ENCODE measurements at places on chromosomes 12 and 14.

- no peak for DNase-seq
Measured at GRCh38 chr12:39959467-39959866, 146.4 kb downstream of the SLC2A13 start.

GRCh38 chr14:49770212-49770817, 2.4 kb downstream of the KLHDC2 start:
- DNase-seq = no peak

GRCh38 chr14:36174767-36175424, 1.6 kb downstream of the PTCSC3 start:
- no peak for DNase-seq

DNA sequence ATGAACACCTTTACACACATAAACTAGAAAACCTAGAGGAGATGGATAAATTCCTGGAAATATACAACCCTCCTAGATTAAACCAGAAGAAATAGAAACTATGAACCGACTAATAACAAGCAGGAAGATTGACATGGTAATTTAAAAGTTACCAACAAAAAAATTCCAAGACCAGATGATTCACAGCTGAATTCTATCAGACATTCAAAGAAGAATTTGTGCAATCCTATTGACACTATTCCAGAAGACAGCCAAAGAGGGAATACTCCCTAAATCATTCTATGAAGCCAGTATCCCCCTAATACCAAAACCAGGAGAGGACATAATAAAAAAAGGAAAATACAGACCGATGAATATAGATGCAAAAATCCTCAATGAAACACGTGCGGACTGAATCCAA, 102.6 kb upstream of the KRR1 start:
- no peak for DNase-seq

- no peak for DNase-seq
Measured at GRCh38 chr12:28857369-28857768, 291.7 kb upstream of the FAR2 start.

GRCh38 chr12:129101816-129102215, 248.5 kb downstream of the GLT1D1 start:
- DNase-seq = no peak

GRCh38 chr12:1821805-1822204, 1.4 kb downstream of the LRTM2 start:
- no peak for DNase-seq

GRCh38 chr12:2341051-2341751, 288.4 kb downstream of the CACNA1C start:
- no peak for DNase-seq

DNA sequence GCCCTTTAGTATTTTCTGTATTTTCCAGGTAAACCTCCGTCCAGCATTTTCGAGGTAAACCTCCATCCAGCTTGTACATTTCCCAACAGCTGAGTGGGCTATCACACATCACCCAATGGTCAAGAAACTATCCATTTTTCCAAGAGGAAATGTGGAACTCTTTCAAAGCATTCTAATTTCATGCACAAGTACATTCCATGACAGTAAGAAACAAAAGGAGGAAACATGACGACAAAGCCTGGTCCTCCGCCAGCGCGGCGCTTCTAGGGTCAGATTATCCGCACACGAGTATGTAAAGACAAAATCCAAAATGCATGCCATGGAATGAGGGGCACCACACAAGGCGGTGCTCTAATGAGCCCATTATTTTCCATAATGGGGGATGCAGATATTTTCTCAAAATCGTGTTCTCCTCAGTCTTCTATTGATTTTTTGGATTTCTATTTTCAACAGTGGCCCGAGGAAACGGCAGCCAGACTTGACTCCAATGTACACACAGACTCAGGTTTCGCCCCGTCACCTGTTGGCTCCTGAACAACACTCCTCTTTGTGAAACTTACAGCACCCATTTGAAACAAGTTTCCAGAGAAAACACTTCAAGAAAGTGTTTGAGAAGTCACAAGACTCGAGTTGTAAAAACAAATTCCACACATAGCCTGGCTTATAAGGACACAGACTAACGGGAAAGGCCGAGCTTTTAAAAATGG, 107.4 kb downstream of the PRICKLE1 start:
- DNase-seq = no peak

DNA sequence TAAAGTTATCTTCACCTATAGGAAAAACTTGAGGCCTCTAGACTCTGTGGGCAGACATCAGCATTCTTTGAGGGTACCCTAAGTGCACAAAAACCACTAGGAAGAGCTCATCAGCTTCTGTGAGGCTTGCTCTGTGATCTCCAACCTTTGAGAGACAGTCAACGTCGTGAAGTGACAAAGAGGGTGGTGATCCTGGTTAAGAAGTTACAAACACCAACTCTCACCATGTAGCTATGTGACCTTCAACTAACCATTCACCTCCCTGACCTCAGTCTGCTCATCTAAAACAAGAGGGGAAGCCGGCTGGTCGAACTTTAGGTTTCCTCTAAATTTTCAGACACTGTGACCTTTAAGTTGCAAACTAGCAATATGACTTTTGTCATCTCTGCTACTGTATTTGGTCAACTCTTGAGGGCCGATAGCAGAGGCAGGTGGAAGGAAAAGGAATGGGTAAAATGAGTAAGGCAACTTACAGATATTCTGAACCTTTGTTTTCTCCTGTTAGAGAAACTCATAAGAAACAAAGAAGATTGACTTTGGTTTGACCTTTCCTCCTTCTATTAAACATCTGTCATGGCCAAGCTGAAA, 103.2 kb upstream of the PARP11 start:
- DNase-seq = peak; percentile 51

DNA sequence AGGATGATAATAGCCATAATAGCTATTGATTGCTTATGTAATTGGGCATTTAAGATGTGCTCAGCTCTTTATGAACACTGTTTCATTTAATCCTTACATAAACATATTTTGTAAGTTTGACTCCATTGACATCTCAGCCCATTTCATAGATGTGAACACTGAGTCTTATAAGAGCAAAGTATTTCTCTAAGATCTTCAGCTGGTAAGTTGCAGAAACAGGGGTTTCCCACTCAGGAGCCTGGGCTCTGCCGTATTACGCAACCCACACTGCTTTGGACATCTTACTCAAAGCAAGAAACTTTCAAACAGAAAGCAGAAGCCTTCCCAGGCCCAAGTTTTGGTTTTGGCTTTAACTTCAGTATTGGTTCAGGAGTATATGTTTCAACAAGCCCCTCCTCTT, 705.1 kb downstream of the MED13L start:
- no peak for DNase-seq

DNA sequence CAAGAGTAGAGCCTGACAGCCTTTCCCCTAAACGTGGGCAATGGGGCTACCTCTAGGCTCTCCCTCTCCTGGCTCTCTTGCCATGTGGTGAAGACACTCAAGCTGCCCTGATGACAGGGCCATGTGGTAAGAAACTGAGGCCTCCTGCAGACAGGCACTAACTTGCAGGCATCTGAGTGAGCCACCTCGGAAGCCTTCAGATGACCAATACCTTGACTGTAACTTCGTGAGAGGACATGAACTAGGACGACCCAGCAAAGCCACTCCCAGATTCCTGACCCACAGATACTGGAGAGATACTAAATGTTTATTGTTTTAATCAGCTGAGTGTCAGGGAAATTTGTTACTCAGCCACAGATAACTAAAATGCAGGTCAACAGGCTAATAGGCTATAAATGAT, 96.4 kb downstream of the EFCAB11 start:
- DNase-seq = no peak

Measured in activated CD4-positive, alpha-beta T cell treated with anti-CD3 and anti-CD28 coated beads for 48 hours (primary cell).